ENCODE measurements at places on chromosomes 7 and 10.

- peak; percentile 29 for DNase-seq
These were observed 142.4 kb downstream of the EPC1 start for GRCh38 chr10:32204606-32205005.

DNA sequence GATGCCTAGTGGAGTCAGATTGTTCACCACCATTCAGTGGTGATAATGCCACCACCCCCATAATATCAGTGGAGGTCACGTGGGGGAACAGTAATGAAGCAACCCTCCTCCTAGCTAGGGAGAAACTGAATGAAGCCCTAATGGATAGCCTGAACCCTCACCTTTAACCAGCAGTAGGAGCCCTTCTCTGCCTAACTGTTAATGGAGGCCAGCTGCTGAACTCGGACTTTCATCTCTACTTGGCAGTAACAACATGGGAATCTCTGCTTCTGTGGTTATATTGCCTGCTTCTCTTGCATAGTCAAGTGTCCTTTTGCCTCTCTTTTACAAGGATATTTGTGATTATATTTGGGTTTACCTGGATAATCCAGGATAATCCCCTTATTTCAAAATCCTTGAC, 1097.9 kb downstream of the REEP3 start:
- DNase-seq: no peak

DNA sequence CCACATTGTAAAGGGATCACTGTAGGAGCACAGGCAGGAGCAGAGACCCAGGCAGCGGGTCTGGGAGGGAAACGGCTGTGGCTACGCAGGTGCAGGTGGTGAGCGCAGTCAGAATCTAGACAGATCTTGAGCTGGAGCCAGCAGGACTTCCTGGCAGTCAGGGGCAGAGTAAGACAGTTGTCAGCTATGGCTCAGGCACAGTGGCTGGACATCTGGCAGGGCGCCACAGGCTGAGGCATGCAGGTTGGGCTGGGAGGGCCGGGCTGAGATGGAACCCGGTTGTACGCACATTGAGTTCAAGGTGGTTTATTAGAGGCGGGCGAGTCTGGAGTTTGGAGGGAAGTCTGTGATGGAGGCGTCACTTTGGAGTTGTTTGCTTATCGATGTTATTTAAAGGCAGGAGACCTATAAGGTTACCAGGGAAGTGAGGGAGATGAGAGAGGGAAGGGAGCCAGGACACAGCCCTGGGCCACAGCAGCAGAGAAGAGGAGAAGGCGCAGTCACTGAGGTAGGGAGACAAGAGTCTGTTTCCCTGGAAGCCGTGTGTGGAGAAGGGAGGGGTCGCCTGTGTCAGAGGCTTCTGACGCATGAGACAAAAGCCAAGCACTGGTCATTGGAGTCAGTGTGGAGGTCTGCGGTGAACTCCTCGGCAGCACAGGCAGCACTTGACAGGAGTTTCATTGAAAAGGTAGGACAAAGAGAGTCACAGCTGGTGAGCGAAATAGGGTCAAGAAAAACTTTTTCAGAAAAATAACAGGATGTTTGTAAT, 73.8 kb downstream of the LANCL2 start:
- DNase-seq: no peak

- no peak for DNase-seq
These were observed 93.3 kb downstream of the HYCC1 start for GRCh38 chr7:22920672-22921071.

GRCh38 chr10:70880077-70880534, 8.3 kb downstream of the PCBD1 start:
- peak; percentile 88 for DNase-seq

DNA sequence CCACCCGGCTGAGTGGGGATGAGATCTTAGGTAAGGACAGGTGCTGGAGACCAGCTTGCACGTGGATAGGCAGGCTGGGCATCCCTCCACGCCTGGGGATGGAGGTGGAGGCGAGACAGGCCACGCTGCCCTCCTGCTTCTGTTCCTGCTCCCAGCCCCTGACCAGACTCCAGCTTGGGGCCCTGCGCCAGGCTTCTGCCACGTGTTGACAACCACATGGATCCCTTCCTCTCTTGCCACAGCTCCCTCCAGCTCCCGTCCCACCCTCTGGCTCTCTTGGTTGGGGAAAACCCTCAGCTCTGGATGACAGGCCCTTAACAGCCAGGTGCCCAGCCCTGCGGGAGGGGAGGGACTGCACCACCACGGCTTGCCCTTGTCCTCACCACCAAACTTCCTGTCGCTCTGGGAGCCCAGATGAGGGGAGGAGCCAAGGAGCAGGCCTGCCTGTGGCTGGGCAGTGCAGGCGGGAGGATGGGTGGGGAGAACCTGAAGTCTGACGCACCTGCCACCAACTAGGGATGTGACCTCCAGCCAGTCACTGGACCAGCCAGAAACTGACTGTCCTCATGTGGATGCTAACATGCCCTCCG, 36.0 kb downstream of the KCNH2 start:
- peak; percentile 23 for DNase-seq

DNA sequence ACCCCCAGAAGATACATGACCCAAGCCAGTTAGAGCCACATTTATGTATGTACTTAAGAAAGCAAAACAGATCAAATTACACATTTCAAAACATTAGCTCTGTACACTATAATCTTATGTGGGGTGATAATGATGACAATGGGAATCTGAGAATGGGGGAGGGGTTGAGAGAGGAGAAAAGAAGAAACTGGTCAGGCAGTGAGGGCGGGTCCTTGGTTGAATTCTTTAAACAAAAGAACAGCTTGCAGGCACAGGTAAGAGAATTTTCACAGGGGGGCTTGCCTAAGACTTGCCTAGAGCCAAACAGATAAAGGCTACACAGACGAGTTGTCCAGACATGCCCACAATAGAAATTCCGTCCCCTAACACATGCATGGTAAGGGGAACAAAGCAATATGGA, 76.8 kb upstream of the PTER start:
- DNase-seq: no peak

DNA sequence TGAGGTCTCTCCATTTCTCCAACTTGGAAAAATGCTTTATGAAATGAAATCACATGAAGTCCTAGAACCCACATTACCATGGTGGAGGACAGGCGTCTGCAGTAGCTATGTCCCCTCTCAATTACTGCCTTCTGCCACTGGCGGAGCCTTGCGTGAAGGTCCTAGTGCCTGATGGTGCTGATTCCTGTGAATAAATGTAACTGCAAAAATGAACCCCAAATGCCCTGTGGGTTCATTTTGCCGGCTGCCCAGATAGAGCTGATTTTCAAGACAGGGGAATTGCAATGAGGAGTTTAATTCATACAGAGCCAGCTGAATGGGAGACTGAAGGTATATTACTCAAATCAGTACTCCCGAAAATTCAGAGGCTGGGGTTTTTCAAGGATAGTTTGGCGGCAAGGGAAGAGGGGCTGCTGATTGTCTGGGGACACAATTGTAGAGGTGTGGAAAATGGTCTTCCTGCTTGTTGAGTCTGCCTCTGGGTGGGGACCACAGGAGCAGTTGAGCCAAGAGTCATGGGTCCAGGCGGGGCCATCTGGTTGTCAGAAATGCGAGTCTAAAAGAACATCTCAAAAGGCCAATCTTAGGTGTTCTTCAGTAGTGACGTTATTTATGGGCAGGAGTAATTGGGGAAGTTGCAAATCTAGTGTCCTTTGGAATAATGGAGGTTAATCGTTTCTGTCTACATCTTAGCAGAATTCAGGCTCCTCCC, 13.5 kb downstream of the PRF1 start:
- no peak for DNase-seq

GRCh38 chr7:29970158-29970557, 19.4 kb downstream of the SCRN1 start:
- peak; percentile 11 for DNase-seq

DNA sequence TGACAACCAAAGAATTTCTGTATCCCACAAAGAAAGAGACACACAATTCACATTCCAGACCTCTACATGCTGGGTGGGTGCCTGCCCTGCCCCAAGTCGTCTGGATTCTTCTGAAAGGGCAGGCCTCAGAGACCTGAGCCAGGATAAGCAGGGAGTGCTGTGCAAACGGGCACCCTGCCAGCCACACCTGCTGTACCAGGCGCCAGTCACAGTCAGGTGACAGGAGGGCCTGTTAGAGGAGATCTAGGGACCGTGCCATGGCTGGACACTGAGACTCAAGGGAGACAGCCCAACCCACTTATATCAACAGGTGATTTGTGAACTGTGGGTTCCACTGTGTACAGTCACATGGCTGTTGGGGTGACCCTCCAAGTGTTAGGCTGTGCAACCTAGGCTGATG, 103.1 kb upstream of the AFAP1L2 start:
- no peak for DNase-seq

- peak; percentile 64 for DNase-seq
These were observed 56.7 kb downstream of the PIP4K2A start for GRCh38 chr10:22657566-22658225.

DNA sequence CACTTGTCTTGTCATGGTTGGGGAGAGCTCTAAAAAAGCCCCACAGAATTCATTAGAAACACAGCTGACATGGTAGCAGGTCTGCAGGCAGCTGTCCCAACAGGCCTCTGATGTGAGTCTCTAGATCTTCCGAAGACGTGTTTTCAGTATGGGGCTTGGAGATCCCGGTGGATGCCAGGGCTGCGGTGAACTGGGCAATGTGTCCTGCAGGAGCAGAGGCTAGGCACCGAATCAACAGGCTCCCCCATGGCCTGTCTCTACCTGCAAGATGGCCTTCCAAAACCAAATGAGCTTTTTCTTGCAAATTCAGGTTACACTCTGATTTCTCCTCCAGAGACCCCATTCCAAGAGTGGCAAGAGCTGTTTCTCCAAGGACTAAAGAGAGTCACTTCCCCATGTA, 2.9 kb downstream of the CPXM2 start:
- DNase-seq: no peak

GRCh38 chr10:115861455-115861854, 411.6 kb downstream of the GFRA1 start:
- DNase-seq: peak; percentile 2

GRCh38 chr10:94439275-94439861, 37.0 kb downstream of the TBC1D12 start:
- no peak for DNase-seq
